ENCODE measurements at places on chromosomes 1 and 21. TPM values are rescaled to one million over a fixed set of nuclear protein-coding genes. Genes with fewer than 3 reads are reported as not detected.

ZBTB7B gene
- 134 TPM for total RNA-seq

- peak overlapping the region; percentile 13 for H3K27ac ChIP-seq
- DNase-seq: peak; percentile 93
- H3K4me1 ChIP-seq: peaks cover 50% of the 10 kb centered on the region
- H3K36me3 ChIP-seq: peaks cover 28% of the 10 kb centered on the region
- H3K27me3 ChIP-seq: no peaks in the 10 kb centered on the region
Measured at GRCh38 chr1:204128964-204129896, 22.6 kb downstream of the ETNK2 start.

- DNase-seq: no peak
- H3K27ac ChIP-seq: no peak overlapping the region
- no peaks in the 10 kb centered on the region for H3K4me1 ChIP-seq
- H3K36me3 ChIP-seq: peaks cover 9% of the 10 kb centered on the region
Measured at GRCh38 chr1:44273560-44274350, 60.5 kb downstream of the DMAP1 start.

- peak overlapping the region; percentile 67 for H3K27ac ChIP-seq
- peak overlapping the region; percentile 27 for H3K4me3 ChIP-seq
- no peaks in the 10 kb centered on the region for H3K27me3 ChIP-seq
- peaks cover 32% of the 10 kb centered on the region for H3K4me1 ChIP-seq
- peak; percentile 4 for DNase-seq
- no peaks in the 10 kb centered on the region for H3K36me3 ChIP-seq
Measured at GRCh38 chr1:207883660-207884250, 27.2 kb downstream of the CD34 start.

- H3K27ac ChIP-seq: no peak overlapping the region
- DNase-seq: no peak
Measured at GRCh38 chr21:32472890-32473765, 60.6 kb downstream of the EVA1C start.

GUCA2A gene
- total RNA-seq: 3.1 TPM

GRCh38 chr1:198156111-198156744 is 570 bp upstream of the NEK7 start:
- DNase-seq: peak; percentile 69
- H3K36me3 ChIP-seq: no peaks in the 10 kb centered on the region
- H3K4me3 ChIP-seq: peak overlapping the region; percentile 99
- H3K27me3 ChIP-seq: no peaks in the 10 kb centered on the region

LRRC38 gene
- total RNA-seq: not detected

GRCh38 chr1:31701091-31701736 is 2.6 kb downstream of the COL16A1 start:
- peaks cover 72% of the 10 kb centered on the region for H3K4me1 ChIP-seq
- DNase-seq: peak; percentile 77
- H3K27ac ChIP-seq: peak overlapping the region; percentile 43
- peaks cover 16% of the 10 kb centered on the region for H3K27me3 ChIP-seq

DNA sequence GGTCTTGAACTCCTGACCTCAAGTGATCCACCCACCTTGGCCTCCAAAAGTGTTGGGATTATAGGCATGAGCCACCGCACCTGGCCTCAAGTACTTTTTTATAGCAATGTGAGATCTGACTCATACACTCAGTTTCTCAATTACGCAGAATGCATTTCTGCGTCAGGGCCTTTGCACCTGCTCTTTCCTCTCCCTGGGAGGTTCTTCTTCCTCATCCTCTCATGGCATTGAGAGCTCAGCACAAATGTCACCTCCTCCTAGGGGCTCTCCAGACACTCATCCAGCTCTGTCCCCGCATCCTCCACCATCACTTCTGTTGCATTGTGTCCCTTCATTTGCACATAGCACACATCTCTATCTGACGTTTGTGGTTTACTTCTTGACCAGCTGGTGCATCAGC is 418.8 kb downstream of the PTPRU start:
- H3K27me3 ChIP-seq: no peaks in the 10 kb centered on the region
- H3K4me1 ChIP-seq: no peaks in the 10 kb centered on the region
- no peak for DNase-seq
- no peak overlapping the region for H3K4me3 ChIP-seq
- no peaks in the 10 kb centered on the region for H3K36me3 ChIP-seq
- H3K27ac ChIP-seq: no peak overlapping the region

DNA sequence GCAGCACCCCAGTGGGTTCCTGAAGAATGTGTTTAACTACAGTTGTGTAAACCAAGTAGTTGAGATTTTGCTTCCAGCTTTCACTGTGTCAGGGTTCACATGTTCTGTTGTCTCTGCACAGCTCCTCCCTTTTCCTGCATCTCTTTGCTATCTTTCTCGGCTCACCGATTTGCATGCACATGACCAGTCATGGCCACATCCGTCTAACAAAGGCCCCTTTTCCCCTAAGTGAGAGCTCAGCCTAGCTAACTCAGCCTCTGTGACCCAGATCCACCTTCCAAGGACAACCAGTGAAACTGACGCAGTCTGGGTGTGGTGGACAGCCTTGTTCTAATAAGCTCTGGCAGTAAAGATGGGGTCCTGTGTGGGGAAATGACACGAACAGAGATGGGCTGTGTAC is 101.1 kb downstream of the ZP4 start:
- no peak overlapping the region for H3K4me3 ChIP-seq
- DNase-seq: no peak
- H3K27me3 ChIP-seq: no peaks in the 10 kb centered on the region
- no peak overlapping the region for H3K27ac ChIP-seq
- no peaks in the 10 kb centered on the region for H3K4me1 ChIP-seq

GRCh38 chr1:21608798-21609197 is 60.4 kb downstream of the RAP1GAP start:
- no peaks in the 10 kb centered on the region for H3K4me1 ChIP-seq
- peaks cover 7% of the 10 kb centered on the region for H3K27me3 ChIP-seq
- no peak overlapping the region for H3K27ac ChIP-seq
- no peak for DNase-seq
- peaks cover 26% of the 10 kb centered on the region for H3K36me3 ChIP-seq

FCRLA gene
- not detected for total RNA-seq

PRMT6 gene
- total RNA-seq: 16.8 TPM

DNA sequence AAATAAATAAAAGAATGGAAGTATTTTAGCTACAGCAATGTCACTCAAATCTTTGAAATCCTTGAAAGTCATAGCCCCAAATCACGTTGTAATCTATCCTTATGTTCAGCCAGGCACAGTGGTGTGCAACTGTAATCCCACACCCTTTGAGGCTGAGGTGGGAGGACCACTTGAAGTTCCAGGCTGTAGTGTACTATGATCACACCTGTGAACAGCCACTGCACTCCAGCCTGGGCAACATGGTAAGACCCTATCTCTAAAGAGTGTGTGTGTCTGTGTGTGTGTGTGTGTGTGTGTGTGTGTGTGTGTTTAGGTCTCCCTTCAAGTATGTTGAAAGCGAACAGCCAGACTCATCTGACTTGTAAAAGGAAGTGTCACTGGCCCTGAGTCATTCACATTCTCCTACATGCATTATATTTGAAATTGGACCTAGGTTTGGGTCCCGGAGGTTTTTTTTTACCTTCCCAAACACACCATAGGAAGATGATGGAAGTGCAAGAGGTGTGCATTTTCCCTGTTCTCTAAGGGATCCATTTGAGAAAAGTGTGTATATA is 50.1 kb downstream of the ZNF281 start:
- H3K36me3 ChIP-seq: no peaks in the 10 kb centered on the region
- H3K4me3 ChIP-seq: no peak overlapping the region
- DNase-seq: no peak
- H3K4me1 ChIP-seq: no peaks in the 10 kb centered on the region
- no peaks in the 10 kb centered on the region for H3K27me3 ChIP-seq
- H3K27ac ChIP-seq: no peak overlapping the region

DNA sequence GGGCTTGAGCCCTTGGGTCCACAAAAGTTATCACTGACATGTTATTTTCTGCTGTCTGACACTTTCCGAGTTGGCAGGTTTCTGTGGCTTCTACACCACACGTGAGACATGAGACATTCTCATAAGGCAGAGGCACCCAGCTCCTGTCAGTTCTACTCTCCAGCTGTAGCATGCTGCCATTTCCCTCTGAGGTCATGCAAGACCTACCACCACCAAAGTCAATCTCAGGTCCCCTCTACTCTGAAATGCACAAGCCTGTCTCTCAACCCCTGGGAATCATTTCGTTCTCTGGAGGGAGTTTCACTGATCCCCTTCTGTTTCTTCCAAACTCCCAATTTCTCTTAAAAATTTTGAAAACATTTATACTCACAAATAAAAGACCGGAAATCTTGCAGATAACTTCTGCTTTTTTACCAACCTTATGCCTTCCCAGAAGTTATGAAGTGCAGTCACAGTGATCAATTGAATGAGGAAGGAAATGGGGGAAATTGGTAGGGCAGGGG is 39.5 kb upstream of the CR2 start:
- no peaks in the 10 kb centered on the region for H3K4me1 ChIP-seq
- peaks cover 5% of the 10 kb centered on the region for H3K27me3 ChIP-seq
- H3K36me3 ChIP-seq: no peaks in the 10 kb centered on the region
- peak overlapping the region; percentile 68 for H3K27ac ChIP-seq

SLC35A3 gene
- 105 TPM for total RNA-seq

GRCh38 chr21:38897532-38898421 is 92.0 kb downstream of the ETS2 start:
- DNase-seq: no peak
- no peak overlapping the region for H3K27ac ChIP-seq
- no peak overlapping the region for H3K4me3 ChIP-seq
- no peaks in the 10 kb centered on the region for H3K4me1 ChIP-seq
- no peaks in the 10 kb centered on the region for H3K27me3 ChIP-seq

- H3K4me3 ChIP-seq: no peak overlapping the region
- no peaks in the 10 kb centered on the region for H3K36me3 ChIP-seq
- DNase-seq: no peak
- no peak overlapping the region for H3K27ac ChIP-seq
- H3K27me3 ChIP-seq: no peaks in the 10 kb centered on the region
Measured at GRCh38 chr1:12697397-12697796, 18.5 kb upstream of the AADACL3 start.

DNA sequence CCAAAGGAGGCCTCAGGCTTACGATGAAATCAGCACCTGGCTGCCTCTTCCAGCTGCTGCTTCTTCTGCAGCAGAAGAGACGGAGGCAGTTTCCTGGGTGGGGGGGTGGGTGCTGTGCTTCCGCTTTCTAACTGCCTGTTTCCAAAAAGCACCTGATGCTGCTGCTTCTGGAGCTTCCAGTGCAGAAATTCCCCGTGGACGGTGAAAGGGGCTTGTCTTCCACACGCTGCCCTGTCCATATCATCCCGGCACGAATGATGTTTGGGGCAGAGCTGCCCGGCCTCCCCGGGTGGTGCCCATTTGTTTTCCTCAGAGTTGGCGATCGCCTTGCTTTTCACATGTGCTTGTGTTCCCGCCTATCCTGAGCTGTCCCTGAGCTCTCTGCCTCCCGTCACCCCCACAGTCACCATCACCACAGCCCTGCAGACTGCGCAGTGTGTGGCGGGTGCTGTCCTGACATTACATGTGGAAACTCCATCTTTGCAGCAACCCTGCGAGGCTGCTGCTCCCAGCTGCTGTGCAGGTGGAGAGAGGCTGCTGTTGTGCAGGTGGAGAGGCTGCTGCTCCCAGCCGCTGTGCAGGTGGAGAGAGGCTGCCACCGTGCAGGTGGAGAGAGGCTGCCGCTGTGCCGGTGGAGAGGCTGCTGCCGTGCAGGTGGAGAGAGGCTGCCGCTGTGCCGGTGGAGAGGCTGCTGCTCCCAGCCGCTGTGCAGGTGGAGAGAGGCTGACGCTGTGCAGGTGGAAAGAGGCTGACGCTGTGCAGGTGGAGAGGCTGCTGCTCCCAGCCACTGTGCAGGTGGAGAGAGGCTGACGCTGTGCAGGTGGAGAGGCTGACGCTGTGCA is 1.8 kb downstream of the TTLL10 start:
- peaks cover 14% of the 10 kb centered on the region for H3K4me1 ChIP-seq
- no peak for DNase-seq
- H3K27me3 ChIP-seq: peaks cover 94% of the 10 kb centered on the region
- H3K27ac ChIP-seq: no peak overlapping the region

GRCh38 chr1:44326821-44327465 is 28.1 kb downstream of the ERI3 start:
- H3K4me1 ChIP-seq: peaks cover 25% of the 10 kb centered on the region
- H3K36me3 ChIP-seq: peaks cover 23% of the 10 kb centered on the region
- H3K27me3 ChIP-seq: no peaks in the 10 kb centered on the region
- no peak overlapping the region for H3K4me3 ChIP-seq
- no peak for DNase-seq

DNA sequence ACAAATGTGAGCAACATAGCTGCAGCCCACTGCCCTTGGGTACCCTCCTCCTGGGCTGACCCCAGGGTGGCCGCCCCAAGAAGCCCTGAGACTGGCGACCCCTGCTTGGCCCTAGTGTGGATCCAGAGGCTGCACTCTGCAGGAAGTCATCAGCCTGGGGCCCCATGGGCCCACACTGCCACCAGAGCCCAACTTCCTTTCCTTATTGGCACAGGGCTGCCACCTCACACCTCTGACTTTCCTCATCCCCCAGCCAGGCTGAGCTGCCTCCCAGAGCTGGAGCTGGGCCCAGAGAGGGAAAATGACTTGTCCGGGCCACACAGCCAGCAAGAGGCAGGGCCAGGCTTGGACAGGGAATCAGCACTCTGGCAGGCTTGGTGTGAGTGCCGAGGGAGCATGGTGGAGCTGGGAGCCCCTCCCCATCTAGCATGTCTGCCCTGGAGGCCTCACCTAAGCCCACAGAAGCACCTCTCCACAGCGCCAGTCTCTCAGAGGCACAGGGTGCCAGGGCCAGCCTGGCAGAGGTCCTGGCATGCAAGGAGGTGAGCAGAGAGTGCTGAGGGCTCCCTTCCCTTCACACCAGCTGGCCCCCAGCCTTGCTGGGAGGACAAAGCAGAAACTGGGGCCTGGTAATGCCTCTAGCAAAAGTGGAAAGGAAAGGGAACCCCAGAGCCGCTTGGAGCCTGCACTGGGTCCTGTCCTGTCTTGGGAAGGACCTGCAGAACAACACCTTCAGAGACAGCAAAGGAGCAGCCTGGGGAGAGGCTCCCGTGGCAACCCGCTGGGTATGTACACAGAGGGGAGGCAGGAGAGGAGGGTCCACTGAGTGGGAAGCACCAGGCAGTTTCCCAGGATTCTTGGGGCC is 3.2 kb downstream of the RAP1GAP start:
- no peak overlapping the region for H3K27ac ChIP-seq
- H3K36me3 ChIP-seq: no peaks in the 10 kb centered on the region
- peaks cover 36% of the 10 kb centered on the region for H3K4me1 ChIP-seq
- DNase-seq: no peak

DNA sequence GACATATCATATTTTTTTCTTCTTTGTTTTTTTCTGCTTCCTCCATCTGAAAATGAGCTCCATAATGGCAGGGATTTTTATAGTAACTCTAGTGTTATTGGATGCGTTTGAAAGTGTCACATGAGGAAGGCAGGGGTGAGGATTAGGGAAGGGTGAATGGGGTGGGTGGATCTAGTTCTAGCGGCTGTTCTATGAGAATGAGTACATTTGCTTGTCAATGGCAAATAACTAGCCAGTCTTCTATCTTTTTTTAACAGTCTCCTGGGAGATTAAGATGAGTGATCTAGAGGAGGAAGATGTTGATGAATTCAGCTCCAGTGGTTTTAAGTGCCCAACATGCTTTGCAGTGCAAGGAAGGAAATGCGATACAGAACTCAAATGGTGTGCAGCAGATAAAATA is 5.8 kb downstream of the OR14I1 start:
- no peak overlapping the region for H3K27ac ChIP-seq
- H3K4me3 ChIP-seq: no peak overlapping the region
- no peaks in the 10 kb centered on the region for H3K4me1 ChIP-seq
- H3K36me3 ChIP-seq: no peaks in the 10 kb centered on the region
- no peak for DNase-seq
